A549 treated with AZD2906 at 1 μM for 4 hours (cell line): ENCODE measurements at places on chromosomes 1 and 21. TPM values are rescaled to one million over a fixed set of nuclear protein-coding genes. Genes with fewer than 3 reads are reported as not detected.

VWA5B1 gene
- not detected in 5 replicates for total RNA-seq

AK5 gene
- 4.6 to 9.1 TPM (median 5.8 TPM) in 5 replicates for total RNA-seq

SYPL2 gene
- total RNA-seq, result 0.05 to 0.13 TPM (median 0.08 TPM) in 5 replicates

APOBEC4 gene
- not detected in 5 replicates for total RNA-seq

TMEM35B gene
- total RNA-seq, result 14.6 to 18.7 TPM (median 17.7 TPM) in 5 replicates

GLRX2 gene
- 37.1 to 48.0 TPM (median 44.4 TPM) in 5 replicates for total RNA-seq

FAM78B gene
- 0.31 to 0.47 TPM (median 0.41 TPM) in 5 replicates for total RNA-seq

OR2AK2 gene
- not detected in 5 replicates for total RNA-seq

OVAAL gene
- 0.08 to 0.17 TPM (median 0.14 TPM) in 4 of 5 replicates, not detected in the other for total RNA-seq

TNFSF18 gene
- not detected in 5 replicates for total RNA-seq

SPRR2E gene
- not detected in 5 replicates for total RNA-seq

DR1 gene
- 30.1 to 34.6 TPM (median 32.3 TPM) in 5 replicates for total RNA-seq

VANGL2 gene
- total RNA-seq, result 0.46 to 0.98 TPM (median 0.71 TPM) in 5 replicates

AMY1C gene
- total RNA-seq, result not detected in 5 replicates

KPRP gene
- not detected in 5 replicates for total RNA-seq
